Activated naive CD4-positive, alpha-beta T cell treated with anti-CD3 and anti-CD28 coated beads, Interleukin-2, amount 10 ng/mL, durations not matched to agents 5 hours and 36 hours (primary cell): ENCODE measurements at places on chromosomes 5 and 9. TPM values are rescaled to one million over a fixed set of nuclear protein-coding genes. Genes with fewer than 3 reads are reported as not detected.

ERBIN gene
- total RNA-seq = 66.3 TPM

FEM1C gene
- total RNA-seq = 14.8 TPM

PWWP2A gene
- total RNA-seq = 26.3 TPM

RANBP17 gene
- not detected for total RNA-seq

ARSI gene
- not detected for total RNA-seq

COL5A1 gene
- total RNA-seq = 0.14 TPM

IFNE gene
- not detected for total RNA-seq
